Esophagus squamous epithelium (tissue), 5 donors: ENCODE measurements at places on chromosomes 16 and 17.

DNA sequence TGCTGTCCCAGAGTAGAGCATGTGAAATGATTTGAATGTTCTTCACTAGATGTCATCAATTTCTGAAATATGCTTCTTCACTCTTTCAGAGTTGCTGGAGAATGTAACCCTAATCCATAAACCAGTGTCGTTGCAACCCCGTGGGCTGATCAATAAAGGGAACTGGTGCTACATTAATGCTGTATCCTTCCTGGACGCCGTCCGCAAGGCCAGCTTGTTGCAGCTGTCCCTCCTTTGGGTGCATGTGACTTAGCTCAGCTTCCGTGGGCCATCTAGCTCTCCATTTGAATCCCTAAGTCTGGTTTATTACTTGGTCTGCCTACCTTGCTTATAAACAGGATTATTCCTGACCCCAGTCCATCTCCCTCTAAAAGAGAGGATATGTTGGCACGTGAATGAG, 58.8 kb downstream of the USP10 start:
- no peak for DNase-seq

GRCh38 chr17:77690271-77691161, 268.0 kb upstream of the TNRC6C start:
- no peak for DNase-seq

DNA sequence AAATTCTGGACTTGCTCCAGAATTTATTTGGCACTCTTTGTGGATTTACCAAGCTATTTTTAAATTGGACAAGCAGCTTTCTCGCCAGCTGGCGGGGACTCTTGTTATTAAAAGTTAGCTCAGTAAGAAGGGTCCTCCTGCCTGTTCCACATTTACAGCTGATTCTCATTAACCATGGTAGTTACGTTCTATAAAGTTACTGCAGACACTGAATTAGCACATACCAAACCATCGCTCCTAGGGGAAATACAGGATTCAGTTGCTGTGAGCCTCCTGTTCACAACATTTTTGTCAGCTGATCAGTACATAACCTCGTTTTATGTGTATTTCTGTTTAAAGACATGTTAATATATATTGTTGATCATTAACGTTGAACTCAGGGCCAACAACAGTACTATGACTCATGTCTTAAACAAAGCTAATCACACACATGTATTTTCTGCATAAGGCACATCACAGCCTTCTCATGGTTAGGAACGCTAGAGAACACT, 4.2 kb downstream of the LDAF1 start:
- no peak for DNase-seq

DNA sequence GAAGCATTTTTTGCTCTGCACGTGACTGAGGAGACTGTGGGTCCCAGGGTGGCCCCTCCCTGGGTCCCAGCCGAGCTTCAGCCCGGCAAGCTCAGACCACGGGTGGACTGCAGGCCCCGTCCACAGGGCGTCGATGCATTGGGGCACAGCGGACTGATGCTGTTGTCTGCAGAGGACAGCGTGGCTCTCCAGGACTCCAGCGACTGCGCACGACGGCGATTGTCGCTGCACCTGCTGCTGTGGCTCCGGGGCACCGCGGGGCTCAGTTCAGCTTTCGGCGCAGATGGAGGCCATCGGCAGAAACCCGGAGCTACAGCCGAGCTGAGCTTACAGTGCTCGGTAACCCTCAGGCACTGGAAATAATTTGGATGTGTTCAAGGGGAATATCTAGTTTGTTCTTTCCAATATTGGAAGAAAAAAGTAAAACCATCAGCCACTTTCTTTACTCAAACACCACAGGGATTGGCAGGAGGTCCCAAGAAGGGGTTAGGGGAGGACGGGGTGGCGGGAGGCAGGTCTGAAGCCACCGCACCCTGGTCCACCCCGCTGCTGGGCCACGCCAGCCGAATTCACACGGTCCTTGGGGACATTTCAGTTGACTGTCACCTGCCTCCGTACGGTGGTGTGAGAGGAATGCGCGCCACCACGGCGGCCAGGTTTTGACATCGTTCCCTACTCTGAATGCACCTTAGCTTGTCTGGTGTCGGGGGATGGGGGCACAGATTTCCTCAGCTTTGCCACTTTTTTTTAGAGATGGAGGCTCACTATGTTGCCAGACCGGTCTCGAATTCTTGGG, 88.7 kb upstream of the RPH3AL start:
- no peak for DNase-seq

DNA sequence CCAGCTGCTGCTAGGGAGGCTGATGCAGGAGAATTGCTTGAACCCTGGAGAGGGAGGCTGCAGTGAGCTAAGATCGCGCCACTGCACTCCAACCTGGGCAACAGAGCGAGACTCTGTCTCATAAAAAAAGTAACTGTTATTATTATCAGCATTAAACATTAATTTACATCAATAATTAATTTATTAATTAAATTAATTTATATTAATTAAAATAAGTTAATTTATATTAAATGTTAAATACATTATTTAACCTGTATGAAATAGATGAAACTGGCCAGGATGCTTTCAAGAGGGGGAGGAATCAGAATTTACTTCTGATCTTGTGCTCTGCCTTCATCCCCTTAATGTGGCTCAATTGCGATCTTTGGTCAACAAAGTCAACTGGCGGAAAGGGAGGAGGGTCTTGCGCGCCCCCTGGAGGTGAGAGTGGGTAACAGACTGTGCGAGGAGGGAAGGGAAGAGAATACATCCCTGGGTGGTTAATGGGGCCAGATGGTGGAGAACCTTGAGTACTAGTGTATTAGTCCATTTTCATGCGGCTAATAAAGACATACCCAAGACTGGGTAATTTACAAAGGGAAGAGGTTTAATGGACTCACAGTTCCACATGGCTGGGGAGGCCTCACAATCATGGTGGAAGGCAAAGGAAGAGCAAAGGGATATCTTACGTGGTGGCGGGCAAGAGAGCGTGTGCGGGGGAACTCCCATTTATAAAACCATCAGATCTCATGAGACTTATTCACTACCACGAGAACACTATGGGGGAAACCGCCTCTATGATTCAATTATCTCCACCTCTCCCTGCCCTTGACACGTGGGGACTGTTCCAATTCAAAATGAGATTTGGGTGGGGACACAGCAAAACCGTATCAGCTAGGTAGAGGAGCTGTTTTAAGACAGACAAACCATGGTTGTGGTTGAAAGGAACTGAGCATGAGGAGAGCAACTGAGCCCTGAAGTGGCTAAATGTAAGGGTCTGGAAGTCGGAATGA, 15.7 kb upstream of the CPPED1 start:
- no peak for DNase-seq

DNA sequence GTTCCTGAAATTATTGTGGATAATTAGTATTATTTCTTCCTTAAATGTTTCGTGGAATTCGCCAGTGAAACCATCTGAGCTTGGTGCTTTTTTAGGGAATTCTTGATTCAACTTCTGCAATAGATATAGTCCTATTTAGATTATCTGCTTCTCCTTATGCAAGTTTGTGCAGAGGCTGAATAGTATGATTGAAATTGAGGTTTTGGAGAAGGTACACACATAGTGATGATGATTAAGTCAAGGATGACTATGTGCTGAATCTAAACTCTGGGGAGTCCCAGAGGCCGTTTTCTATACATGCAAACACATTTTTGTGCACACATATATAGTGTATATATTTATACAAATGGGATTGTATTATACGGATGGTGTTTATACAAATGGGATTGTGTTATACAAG, 5.2 kb upstream of the MYH4 start:
- DNase-seq: no peak

DNA sequence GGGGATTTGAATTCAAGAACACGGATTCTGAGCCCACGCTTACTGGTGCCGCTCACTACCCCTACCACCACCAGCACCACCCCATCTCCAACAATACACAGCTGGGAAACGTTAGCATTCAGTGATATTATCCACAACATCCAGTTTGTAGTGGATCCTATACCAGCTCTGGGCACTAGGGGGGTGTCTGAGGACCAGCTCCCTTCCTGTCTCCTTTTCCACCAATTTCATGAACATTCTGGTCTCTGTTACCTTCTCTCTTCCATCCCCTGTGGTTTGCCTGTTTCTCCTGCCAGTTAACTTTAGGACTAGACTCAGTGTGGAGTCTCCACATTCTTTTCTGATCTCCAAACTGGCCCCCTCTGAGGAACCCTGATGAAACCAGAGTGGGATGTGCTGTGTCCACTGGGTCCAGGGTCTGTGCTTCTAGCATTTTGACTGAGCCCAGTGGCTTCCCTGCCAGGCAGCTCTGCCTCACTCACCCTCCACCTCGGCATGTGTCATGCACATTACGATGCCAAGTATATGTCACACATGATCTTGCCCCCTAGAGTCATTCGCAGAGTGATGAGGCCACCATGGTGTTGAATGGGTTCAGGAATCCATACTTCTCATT, 187.0 kb upstream of the CDH13 start:
- DNase-seq: no peak

- no peak for DNase-seq
Observed at GRCh38 chr17:72421128-72422092, 300.6 kb downstream of the SOX9 start.

DNA sequence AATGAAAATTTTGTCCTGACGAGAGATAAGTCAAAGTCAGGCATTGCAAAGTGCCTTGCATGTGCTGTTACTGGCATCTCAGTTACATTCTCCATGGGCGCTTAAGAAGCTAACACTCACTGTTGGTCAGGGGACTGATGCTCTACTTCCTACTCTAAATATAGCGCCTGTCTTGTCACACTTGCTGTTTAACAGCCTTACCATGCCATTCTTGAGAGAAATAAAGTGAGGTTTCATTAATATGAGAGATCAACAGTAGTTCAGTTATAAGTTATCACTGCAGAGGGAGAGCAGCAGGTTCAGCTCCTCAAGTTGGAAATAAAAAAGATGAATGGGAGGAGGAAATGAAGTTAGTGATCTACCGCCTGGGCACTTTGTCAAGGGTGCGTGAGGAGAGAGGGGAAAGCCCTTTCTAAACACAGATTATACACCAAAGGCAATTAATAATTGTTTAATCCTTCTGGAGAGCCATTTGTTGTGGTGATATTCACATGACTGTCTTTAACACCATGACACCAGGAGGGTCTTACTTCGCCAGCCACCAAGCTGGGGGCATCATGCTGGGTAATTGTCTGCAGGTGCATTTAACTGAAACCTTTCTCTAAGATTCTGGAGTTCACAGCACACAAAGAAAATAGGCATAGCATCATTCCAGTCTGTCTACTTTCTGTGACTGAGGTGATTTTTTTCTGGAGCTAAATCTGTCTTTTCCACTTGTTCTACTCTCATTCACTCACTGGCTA, 568.7 kb upstream of the HSBP1 start:
- no peak for DNase-seq

GRCh38 chr16:74942977-74943918, 41.7 kb downstream of the WDR59 start:
- DNase-seq: no peak

- no peak for DNase-seq
Observed at GRCh38 chr17:75507733-75508719, 7.3 kb downstream of the CASKIN2 start.

DNA sequence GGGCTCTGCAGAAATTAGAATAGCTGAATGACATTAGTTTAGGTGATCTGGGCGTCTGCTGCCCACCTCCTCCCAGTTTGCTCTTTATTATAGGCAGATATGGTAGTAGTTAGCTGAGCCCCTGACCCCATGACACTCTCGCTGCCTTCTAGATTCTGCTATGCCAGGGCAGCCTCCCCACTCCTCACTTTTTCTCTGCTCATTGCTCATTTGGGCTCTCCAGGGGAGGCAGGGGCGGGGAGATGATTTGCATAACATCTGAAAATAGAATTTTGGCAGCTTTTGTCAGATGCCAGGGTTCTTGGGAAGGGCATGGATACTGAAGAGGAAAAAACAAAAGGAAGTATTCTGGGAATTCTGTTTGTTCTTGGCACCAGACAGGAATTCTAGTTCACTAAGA, 78.0 kb upstream of the GAS7 start:
- no peak for DNase-seq

DNA sequence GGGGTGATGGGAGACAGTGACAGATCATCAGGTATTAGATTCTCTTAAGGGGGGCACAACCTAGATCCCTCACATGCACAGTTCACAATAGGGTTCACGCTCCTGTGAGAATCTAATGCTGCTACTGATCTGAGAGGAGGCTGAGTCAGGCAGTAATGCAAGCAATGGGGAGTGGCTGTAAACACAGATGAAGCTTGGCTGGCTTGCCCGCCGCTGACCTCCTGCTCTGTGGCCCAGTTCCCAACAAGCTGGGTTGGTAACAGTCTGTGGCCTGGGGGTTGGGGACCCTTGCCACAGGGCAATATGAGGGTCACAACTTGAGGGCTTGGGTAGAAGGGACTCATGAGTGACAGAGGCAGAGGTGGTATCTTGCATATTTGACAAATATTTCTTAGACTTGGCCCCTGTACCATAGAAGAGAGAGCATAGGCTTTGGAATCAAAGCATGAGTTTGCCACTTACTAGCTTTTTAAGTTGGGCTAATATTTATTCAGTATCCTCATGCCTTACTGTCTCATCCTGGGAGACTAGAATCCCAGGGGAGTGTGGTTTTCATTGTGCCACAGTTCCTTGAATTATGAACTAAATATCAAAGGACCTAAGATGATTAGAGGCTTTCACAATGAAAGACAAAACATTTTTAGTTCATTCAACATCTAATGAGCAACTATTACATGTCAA, 133.4 kb downstream of the SPACA3 start:
- no peak for DNase-seq

DNA sequence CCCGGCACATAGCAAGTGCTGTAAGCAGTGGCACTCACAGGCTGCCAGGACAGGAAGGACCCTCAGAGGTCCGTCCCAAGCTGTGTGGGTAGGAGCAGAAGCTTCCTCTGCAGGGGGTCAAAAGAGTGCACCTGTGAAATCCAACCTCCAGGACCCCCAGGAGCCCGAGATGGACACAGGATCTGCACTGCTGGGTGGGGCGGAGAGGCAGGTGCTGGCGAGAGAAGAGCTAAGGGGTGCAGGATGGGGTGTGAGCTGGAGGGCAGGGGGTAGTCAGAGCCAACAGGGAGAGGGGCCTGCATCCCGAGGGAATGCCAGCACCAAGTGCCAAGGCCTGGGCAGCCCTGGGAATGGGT, 650 bp upstream of the AANAT start:
- no peak for DNase-seq

- no peak for DNase-seq
Observed at GRCh38 chr16:12917653-12918052, 16.3 kb downstream of the SHISA9 start.

- no peak for DNase-seq
Observed at GRCh38 chr17:45783593-45784292, 377 bp upstream of the CRHR1 start.

DNA sequence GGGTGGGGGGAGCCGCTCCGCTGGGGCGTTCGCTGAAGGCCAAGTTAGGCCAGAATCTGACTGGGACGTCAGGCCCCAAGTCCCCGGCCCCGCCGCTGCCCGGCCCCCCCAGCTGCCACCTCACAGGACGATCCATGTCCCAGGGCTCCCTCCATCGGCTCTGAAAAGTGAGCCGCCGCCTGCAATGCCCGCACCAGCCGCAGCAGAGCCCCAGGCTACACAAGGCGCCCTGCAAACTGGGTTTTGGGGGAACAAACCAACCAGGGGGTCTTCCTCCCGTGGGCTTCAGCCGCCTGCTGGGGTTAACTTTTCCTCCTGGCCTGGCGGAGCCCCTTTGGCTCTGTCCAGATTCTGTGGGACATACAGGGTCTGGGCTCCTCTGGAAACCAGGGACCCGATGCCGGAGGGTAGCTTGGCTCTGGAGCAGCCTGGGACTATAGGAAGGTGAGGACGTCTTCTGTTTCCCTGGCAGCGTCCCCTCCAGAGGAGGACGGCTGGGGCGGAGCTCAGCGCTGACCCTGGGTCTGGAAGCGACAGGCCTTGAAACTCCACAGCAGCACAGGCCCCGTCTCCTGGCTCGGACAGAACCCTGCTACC, 835 bp downstream of the NME4 start:
- no peak for DNase-seq

- no peak for DNase-seq
Observed at GRCh38 chr17:77237232-77238008, 96.7 kb downstream of the SEC14L1 start.
